ENCODE measurements at places on chromosomes 12 and 14.

DNA sequence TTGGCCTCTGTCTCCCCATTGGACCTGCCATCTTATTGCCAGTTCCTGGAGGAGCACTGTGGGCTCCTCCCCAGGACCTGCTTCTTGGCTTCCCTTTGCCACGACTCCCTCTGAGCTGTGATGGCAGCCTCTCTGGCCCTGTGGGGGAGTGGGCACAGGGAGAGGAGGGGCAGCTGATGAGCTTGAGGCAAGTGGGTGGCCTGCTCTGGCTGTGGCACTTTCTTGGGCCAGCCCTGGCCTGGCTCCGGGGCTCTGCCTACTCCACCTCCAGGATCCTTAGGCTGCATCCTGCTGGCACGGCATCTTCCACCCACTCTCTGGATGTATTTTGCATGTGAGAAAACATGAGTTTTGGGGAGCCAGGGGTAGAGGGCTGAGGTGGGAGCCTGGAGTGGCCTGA is 32.6 kb upstream of the MUCL1 start:
- DNase-seq: no peak

- no peak for DNase-seq
These were observed 115.0 kb downstream of the ZFP36L1 start for GRCh38 chr14:68677901-68678300.

DNA sequence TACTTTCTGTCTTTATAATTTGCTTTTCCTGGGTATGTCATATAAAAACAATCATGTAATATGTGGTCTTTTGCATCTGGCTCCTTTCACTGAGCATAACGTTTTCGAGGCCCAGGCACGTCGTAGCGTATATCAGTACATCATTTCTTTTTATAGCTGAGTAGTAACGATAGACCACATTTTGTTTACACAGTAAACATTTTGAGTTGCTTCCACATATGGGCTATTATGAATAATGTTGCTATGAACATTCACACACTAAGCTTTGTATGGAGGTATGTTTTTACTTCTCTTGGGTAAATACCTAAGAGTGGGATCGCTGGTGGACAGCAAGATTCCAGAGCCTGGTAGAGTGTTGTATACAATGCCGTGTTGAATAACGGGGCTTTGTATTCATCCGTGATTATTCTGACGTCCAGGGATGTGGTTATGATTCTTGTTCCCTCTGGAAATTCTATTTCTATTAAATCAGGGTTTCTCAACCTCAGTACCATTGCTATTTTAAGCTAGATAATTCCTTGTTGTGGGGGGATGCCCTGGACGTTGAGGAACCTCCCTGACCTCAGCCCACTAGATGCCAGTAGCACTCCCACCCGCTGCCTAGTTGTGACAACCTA is 38.9 kb upstream of the CIT start:
- no peak for DNase-seq

- DNase-seq: no peak
These were observed 6.8 kb downstream of the MMP17 start for GRCh38 chr12:131834798-131835615.

- DNase-seq: no peak
These were observed 37.6 kb downstream of the SYNE3 start for GRCh38 chr14:95478818-95479217.

DNA sequence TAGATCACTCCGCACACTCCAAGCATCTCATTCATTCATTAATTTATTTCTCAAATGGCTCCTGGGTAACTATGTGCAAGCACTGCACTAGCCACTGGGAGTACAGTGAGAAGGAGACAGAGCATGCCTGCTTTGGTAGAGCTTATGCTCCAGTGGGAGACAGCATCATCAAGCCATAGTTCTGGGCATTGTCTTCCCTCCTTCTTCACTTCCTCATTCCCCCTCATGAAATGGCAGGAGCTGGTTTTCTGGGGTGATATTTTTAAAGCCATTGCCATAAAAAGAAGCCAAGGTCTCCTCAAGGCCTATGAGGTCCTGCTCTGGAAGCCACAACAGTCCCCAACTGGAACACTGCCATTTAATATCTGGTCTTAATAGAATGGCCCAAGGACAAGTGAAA is 20.2 kb upstream of the RIC8B start:
- DNase-seq: no peak

DNA sequence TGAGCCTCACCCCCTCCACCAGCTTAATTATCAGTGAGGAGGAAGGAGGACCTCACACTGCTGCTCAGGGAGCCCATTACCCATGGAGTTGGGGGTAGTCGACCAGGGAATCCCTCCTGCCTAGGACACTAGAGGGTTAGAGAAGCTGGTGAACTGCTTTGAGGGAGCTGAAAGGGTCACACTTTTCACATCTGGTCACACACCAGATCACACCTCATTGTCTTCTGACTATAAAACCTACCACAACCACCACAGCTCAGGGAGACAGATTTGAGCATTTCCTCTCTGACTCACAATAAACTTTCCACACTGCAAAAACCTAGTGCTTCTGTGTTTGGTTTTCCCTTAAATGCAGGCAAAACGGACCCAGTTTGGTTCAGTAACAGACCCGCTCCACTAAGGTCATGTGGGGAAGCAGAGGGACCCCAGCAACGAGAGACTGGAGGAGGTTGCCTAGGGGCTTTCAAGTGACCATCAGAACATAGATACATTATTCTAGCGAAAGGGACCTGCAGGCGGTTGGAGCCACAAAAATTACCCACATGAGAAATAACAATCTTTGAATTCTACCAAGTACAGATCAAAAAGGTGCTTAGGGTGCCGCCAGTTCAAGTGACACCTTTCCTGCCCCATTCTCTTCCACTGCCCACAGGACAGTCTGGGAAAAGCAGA is 151.4 kb upstream of the AVPR1A start:
- no peak for DNase-seq

GRCh38 chr14:104359301-104359968 is 220.1 kb upstream of the C14orf180 start:
- no peak for DNase-seq

- no peak for DNase-seq
These were observed 910.0 kb downstream of the TMEM121 start for GRCh38 chr14:106436310-106436905.

- DNase-seq: no peak
These were observed 33.6 kb downstream of the KCNH5 start for GRCh38 chr14:63011623-63012022.

DNA sequence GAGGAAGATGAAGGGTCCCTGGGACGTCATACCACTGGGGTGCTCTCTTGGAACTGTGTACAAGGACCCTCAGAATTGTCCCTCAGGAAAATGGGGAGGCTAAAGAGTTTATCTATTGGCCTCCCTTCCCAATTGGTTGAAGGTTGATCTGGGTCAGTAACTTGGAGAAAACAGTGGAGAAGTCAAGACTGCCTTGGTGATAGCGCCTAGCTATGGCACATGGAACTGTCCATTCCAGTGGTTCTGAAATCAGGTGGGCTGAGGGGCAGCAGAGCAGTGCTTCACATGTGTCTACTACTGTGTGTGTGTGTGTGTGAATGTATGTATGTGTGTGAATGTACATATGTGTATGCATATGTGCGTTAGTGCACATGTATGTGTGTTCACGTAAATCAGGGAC is 316.1 kb downstream of the AACS start:
- no peak for DNase-seq

GRCh38 chr12:53181935-53182334 is 1.2 kb upstream of the CSAD start:
- no peak for DNase-seq

DNA sequence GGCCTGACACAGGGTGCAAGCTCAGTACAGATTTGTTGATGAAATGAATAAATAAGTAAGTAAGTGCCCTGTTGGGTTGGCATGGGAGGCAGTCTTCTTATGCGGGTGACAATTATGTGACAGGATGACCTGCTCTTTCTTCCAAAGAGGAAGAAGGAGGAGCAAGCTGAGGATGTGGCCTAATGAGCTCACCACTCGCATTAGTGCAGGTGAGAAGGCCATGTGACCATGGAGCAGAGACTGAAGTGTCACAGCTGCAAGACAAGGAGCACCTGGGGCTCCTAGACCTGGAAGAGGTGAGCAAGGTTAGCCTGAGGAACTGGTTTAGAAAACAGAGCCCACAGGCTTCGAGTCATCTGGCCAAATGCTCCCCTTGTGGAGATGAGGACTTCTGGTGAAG is 34.9 kb downstream of the LRTM2 start:
- no peak for DNase-seq

DNA sequence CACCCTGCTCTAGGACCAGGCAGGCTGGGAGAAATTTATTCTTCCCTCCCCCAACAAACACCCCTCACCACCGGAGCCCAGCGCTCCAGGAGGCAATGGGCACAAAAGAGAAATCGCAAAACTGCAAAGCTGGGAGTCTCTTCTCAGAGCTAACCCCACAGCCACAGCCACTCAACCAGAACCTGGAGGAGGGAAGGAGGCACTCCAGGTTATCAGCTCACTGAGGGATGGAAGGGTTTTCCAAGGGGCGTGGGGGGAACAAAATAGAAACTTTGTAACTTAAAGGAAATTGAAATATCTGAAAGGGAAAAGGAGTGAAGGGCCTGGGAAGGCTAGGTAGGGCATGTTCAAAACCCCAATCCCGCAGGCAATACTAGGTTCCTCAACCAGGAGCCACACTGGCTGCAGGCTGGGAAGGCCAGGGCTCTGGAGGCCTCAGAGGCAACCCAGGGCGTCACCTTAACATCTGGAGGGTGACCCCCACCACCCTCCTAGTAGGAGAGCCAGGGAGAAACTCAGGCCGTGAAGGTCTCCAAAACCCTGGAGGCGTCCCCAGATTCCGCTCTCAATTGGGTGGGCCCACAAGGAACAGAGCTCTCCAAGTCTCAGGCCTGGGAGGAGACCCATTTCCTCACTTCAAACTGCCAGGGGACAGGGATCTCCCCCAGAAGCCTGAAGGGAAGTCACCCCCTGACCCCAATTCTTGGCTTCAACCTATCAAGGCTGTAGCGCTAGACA is 3.2 kb downstream of the KDM2B start:
- no peak for DNase-seq

- no peak for DNase-seq
These were observed 15.6 kb downstream of the SMUG1 start for GRCh38 chr12:54173066-54173726.

DNA sequence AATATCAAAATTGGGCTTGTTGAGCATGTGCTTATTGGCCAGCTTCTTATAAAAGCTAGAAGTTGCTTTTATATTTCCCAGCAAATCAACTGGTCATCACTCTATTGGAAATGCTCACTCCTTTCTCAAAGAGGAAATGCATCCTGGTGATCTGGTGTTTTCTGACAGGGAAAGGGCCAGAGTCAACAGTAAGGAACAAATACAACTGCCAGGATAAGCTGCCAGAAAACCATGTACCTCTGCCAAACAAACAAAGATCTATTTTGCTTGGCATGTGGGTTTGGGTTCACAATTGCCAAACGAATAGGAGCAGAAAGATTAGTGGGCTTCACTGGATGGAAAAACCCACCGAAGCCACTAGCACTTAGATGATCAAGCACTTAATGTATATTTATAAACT is 126.9 kb upstream of the PDZRN4 start:
- no peak for DNase-seq

DNA sequence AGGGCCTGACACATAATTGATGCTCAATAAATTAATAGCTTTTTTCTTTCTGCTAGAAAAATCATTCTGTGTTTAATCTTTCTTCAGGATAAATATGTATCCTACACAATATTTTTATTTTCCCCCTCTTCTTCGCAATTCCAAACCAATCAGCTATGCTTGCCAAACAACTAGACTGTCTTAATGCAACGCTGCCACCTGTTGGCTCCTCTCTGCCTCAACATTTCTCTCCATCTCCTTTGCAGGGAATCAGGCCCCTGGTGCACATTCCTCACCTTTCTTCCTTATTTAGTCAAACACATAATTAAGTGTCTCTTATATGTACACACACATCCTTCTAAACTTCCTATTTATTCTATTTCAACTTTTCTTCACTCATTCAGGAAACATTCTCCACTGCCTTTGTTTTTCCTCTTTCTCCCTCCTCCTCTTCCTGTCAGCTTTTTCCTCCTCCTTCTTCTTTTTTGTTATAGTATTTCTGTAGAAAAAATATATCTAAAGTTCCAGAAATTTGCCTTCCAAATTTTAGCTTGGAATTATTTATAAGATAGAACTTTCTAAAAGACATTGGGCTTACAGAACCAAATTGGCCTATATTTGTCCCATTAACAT is 406.0 kb downstream of the PRKD1 start:
- no peak for DNase-seq

DNA sequence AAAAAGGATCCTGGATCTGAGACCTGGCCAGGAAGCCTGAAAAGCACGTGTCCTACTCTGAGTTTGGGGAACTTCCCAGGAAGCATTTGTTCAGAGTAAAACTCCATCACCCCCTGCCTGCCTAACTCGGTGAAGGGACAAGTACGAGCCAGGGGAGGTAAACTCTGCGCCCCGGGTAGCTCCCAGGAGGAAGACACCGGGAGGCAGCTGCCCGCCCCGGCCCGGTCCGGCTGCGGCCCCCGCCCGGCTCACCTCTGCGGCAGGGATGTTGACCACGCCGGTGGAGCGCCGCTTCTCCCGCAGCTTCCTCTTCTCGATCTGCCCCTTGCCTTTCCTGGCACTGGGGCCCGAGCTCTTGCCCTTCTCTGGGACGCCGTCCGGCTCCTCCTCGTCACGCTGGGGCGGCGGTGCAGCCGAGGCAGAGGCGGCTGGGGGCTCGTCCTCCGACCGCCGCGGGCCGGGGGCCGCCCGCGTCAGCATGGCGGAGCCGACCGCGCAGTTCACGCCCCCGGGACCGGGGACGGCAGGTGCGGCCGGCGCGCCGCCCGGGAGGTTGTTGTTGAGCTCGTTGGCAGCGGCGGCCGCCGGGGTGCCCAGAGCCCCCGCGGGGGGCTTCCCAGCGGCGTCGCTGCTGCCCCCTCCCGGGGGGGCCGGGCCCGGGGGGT is 1.2 kb downstream of the PAWR start:
- no peak for DNase-seq

- DNase-seq: no peak
These were observed 1.4 kb downstream of the SERPINA9 start for GRCh38 chr14:94474581-94475031.

GRCh38 chr12:49233842-49234526 is 30.9 kb upstream of the TUBA1C start:
- DNase-seq: no peak

GRCh38 chr12:75766263-75767160 is 255.1 kb upstream of the KRR1 start:
- no peak for DNase-seq

GRCh38 chr12:106583242-106584103 is 669 bp downstream of the RFX4 start:
- DNase-seq: no peak

DNA sequence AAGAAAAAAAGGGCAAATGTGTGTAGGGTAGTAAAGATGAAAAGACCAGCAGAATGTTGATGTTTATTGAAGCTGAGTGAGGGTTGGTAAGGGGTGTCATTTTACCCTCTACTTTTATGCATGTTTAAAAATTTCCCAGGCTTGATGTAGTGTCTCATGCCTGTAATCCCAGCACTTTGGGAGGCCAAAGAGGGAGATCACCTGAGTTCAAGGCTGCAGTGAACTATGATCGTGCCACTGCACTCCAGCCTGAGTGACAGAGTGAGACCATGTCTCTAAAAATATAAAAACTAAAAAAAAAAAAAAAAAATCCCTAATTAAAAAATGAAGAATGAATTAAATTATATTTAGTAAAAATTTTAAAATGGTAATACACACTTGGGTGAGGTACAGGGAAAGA is 8.5 kb downstream of the SEL1L start:
- DNase-seq: no peak

GRCh38 chr12:68539615-68539952 is 71.1 kb upstream of the RAP1B start:
- no peak for DNase-seq
